ENCODE measurements at places on chromosomes 11 and 22.

DNA sequence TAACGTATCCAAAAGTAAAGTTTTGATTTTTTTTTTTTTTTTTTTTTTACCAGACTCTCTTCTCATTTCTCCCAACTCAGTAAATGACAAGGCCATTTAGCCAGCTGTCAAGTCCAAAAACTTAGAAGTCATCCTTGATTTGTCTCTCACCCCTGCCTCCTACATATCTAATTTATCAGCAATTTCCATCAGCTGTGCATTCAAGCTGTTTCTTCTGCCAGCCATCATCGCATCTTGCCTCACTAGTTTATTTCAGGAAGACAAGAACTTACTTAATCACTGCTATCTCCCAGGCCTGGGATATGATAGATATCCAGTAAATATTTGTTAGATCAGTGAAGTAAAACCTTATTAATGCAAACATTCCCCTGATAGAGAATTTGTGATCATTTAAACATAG lies 47.6 kb downstream of the SCGB1A1 start:
- peaks cover 19% of the 10 kb centered on the region for H3K4me1 ChIP-seq
- DNase-seq, result no peak
- H3K4me3 ChIP-seq, result no peak overlapping the region
- H3K27ac ChIP-seq, result no peak overlapping the region
- no peaks in the 10 kb centered on the region for H3K36me3 ChIP-seq
- no peaks in the 10 kb centered on the region for H3K27me3 ChIP-seq

GRCh38 chr22:37358917-37359316 lies 68.4 kb downstream of the ELFN2 start:
- H3K27ac ChIP-seq, result no peak overlapping the region
- DNase-seq, result no peak
- no peaks in the 10 kb centered on the region for H3K4me1 ChIP-seq
- no peaks in the 10 kb centered on the region for H3K36me3 ChIP-seq

DNA sequence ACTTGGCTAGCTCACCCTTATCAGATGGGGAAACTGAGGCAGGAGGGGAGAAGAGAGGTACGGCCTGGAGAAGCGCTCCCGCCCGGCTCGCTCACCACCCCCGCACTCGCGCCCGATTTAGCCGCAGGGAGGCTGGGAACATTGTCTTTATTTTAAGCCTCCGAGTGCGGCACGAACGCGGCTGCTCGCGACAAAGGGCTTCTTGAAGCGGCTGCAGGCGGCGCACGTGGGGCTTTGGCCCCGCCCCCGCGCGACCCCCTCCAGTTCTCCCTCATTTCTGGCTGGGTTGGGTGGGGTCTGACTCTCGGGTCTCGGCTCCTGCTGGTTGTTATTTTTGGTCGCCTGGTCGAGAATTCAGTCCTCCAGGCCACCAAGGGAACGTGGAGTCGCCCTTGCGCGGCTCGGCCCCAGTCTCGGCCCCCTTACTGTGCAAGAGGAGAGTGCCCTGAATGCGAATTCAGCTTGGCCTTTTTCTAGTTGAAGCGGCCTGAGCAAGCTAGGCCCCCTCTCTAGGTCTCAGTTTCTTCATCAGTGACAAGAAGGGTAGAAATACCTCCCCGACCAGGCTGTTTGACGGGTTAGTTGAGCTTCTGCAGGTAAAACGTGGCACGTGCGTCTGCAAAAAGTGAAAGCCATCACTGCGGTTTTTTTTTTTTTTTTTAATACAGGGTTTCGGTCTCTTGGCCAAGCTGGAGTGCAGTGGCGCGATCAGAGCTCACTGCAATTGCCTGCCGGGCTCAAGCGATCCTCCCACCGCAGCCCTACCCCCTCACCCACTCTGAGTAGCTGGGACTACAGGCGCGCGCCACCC lies 2.6 kb upstream of the CHRM1 start:
- peaks cover 53% of the 10 kb centered on the region for H3K4me1 ChIP-seq
- no peak for DNase-seq
- no peaks in the 10 kb centered on the region for H3K36me3 ChIP-seq
- H3K27me3 ChIP-seq, result peaks cover 73% of the 10 kb centered on the region

GRCh38 chr11:94175535-94175934 lies 46.9 kb downstream of the PANX1 start:
- DNase-seq, result no peak
- no peak overlapping the region for H3K27ac ChIP-seq
- H3K36me3 ChIP-seq, result peaks cover 21% of the 10 kb centered on the region

DNA sequence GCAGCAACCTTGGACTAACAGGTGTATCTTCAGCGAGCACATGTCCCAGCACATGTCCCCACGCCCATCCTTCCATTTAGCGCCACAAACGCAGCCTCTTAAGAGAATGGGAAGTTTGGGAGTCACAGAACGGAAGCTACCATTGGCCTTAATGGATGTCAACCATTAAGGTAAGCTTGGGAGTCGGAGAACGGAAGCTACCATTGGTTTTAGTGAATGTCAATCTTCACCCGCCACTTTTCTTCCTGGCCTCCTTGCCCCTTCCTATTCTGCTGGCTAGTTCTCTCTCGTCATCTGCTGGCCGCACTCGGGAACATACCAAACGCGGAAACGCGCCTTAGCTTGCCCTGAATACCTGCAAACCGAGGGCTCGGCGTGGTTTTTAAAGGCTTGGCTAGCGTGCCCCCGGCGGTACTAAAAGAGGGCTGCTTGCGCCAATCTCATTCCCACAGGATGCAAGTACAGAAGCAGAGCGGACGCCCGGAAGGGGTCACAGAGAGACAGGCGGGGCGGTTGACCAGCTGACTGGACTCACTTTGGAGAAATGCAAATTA lies 24.3 kb downstream of the GLYATL1 start:
- H3K27ac ChIP-seq, result no peak overlapping the region
- peaks cover 7% of the 10 kb centered on the region for H3K27me3 ChIP-seq
- peak overlapping the region; percentile 26 for H3K4me3 ChIP-seq
- DNase-seq, result no peak

GRCh38 chr11:33620423-33621171 lies 80.0 kb downstream of the C11orf91 start:
- H3K27me3 ChIP-seq, result no peaks in the 10 kb centered on the region
- DNase-seq, result no peak
- no peak overlapping the region for H3K27ac ChIP-seq
- H3K36me3 ChIP-seq, result no peaks in the 10 kb centered on the region
- H3K4me1 ChIP-seq, result no peaks in the 10 kb centered on the region
- H3K4me3 ChIP-seq, result no peak overlapping the region

DNA sequence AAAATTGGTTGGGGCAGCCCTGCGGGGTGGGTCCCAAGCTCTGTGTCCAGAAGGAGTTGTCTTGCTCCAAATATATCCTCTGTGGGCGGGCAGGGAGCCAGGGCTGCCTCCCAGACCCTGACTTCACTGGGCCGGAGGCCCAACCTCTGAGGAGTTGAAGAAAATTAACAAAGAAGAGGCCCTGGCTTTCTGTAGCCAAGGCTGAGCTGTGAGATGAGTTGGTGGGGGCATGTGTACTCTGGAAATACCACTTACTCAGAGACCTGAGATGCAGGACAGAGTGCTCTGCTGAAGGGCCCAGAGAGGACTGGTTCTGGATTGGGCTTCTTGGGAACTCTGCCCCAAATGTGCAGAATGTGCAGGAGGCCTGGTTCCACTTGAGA lies 96.3 kb downstream of the SWAP70 start:
- H3K27me3 ChIP-seq, result no peaks in the 10 kb centered on the region
- peaks cover 70% of the 10 kb centered on the region for H3K4me1 ChIP-seq
- no peaks in the 10 kb centered on the region for H3K36me3 ChIP-seq
- H3K4me3 ChIP-seq, result no peak overlapping the region
- DNase-seq, result peak; percentile 93

DNA sequence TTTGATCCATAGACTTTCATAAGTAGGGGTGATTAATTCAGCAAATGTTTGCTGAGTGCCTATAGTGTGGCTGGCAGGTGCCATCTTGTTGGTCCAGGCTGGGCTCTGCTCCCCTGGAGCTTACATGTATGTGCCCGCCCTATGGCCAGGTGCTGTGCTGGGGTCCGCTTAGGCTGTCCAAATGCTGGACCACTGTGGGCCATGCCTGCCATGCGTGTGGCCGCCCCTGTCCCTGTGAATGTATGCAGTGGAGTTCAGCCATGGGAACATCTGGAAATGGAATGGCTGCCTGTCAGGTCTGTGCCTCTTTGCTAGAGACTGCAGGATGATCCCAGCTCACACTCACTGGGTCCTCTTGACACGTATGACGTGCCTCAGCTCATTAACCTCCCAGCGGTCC lies 594.6 kb downstream of the TBC1D22A start:
- no peak overlapping the region for H3K27ac ChIP-seq
- H3K4me3 ChIP-seq, result no peak overlapping the region
- no peaks in the 10 kb centered on the region for H3K36me3 ChIP-seq

DNA sequence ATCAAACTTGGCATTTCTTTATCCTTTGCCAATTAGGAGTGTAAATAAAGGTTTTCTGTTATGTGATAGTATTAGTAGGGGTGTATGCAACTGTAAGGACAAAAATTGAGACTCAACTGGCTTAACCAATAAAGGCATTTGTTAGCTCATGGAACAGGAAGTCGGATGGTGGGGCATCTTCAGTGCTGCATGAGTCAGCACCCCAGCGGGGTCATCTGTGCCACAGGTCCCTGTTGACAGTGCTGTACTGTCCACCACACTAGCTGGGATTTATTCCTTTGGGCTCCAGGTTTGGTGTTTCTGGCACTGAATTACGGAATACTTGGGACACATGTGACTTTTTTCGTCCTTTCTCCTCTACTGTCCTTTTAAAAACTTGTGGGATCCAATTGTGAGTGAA lies 86.0 kb downstream of the PPP6R3 start:
- no peaks in the 10 kb centered on the region for H3K27me3 ChIP-seq
- H3K27ac ChIP-seq, result no peak overlapping the region
- no peak for DNase-seq
- H3K4me1 ChIP-seq, result peaks cover 26% of the 10 kb centered on the region
- H3K36me3 ChIP-seq, result peaks cover 32% of the 10 kb centered on the region

DNA sequence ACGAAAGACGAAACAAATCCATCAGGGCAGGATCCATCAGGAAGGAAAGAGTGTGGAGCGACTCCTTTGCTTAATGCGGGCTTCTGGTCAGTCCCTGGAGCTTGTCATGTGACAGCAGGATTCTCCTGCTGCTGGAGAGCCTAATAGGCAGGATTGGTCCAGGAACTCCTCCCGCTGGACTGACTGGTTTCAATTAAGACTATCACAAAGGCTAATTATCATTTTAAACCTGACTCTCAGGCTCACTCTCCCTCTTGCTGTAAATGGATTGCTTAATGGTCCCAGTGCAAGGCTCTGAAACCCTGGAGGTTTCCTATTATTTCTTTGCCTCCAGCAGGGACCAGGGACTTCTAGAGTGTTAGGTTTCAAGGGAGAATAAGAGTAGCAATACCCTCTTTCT lies 493.8 kb downstream of the NTM start:
- H3K4me1 ChIP-seq, result no peaks in the 10 kb centered on the region
- no peaks in the 10 kb centered on the region for H3K36me3 ChIP-seq
- no peak overlapping the region for H3K4me3 ChIP-seq
- H3K27ac ChIP-seq, result no peak overlapping the region

DNA sequence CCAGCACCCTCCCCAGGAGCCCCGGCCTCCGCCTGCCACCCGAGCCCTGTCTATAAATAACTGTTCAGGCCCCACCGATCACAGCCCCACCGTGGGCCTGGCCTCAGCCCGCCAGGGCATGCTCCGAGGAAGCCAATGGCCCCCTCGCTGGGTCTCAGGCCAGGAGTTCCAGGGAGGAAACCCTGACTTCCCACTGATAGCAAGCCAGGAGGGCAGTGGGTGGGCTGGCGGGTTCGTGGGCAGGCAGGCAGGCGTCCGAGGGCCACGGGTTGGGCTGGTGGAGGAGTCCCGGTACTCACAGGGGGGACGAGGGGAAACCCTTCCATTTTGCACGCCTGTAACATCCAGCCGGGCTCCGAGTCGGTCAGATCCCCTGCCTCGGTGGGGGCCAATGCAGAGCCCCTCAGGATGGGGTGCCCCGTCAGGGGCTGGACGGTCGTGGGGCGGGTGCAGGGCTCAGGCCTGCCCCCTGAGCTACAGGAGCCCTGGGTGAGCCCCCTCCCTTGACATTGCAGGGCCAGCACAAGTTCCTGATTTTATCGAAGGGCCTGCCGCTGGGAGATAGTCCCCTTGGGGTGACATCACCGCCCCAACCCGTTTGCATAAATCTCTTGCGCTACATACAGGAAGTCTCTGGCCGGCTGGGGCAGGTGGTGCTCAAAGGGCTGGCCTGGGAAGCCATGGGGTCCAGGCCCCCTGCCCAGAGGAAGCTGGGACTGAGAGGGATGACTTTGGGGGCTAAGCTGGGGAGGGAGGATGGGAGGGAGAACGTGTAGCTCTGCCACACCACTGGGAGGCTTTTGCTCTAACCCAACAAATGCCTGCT lies at the start of gene SPI1:
TSS of gene SPI1 (minus strand) at position 538 of the 826 bp plus-strand sequence. CDS start at position 344, 194 bp downstream.
- no peaks in the 10 kb centered on the region for H3K27me3 ChIP-seq
- H3K4me1 ChIP-seq, result peaks cover 8% of the 10 kb centered on the region
- no peak for DNase-seq
- no peaks in the 10 kb centered on the region for H3K36me3 ChIP-seq

DNA sequence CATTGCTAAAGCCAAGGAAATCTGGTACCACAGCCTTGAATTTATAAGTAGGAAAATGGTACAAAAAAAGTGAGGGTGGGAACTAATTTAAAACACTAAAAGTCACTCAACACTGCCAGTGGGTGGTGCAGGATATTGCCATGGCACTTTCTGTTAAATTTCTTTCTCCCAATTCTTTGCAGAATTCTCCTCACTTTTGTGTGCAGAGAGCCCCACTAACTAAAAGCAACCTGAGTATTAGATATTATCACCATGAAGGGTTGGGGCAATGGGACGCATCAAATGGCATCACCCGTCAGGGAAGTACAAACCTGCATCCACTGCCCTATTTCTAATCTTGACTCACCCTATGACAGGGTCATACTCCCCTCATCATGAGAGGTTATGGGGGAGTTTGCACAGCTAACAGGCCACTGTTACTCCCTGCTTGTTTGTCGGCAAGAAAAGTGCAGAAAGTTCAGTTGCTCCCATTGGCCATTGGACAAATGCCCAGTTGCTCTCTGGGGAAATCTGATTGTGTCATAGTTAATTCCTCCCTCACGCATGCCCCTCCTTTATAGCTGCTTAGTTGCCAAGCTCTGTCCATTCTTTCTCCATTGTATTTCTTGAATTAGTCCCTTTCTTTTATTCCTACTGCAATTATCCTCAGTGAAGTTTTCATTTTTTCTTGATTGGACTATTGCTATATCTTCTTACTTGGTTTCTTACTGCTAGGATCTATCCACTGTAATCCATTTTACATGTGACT lies 93.8 kb upstream of the BLID start:
- H3K4me3 ChIP-seq, result no peak overlapping the region
- H3K36me3 ChIP-seq, result no peaks in the 10 kb centered on the region
- H3K27ac ChIP-seq, result no peak overlapping the region
- peaks cover 44% of the 10 kb centered on the region for H3K4me1 ChIP-seq

DNA sequence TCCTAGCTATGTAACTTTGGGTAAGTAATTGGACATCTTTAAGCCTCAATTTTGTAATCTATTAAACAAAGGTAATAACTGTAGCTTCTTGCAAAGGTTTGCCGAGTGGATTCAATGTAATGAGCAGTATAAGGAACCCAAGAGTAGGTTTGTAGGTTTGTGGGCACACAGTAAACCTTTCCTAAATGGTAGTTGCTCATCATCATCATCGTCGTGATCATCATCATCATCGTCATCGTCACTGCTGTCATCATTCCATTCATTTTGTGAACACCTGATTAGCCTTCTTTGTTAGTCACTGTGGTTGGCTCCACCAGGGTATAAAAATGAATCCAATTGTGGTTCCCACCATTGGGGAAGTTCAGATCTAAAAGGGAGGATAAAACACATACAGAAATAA lies 223.1 kb upstream of the KIRREL3 start:
- no peak for DNase-seq
- H3K4me1 ChIP-seq, result no peaks in the 10 kb centered on the region
- no peaks in the 10 kb centered on the region for H3K36me3 ChIP-seq
- no peak overlapping the region for H3K27ac ChIP-seq
- no peaks in the 10 kb centered on the region for H3K27me3 ChIP-seq

GRCh38 chr22:31448382-31448781 lies 41.3 kb downstream of the EIF4ENIF1 start:
- no peak overlapping the region for H3K4me3 ChIP-seq
- H3K36me3 ChIP-seq, result peaks cover 72% of the 10 kb centered on the region
- no peaks in the 10 kb centered on the region for H3K27me3 ChIP-seq
- no peak overlapping the region for H3K27ac ChIP-seq
- DNase-seq, result no peak
